ENCODE measurements at places on chromosomes 3 and 15.
A peak's percentile ranks its signal among the peaks of the same experiment; 100 is the strongest.

DNA sequence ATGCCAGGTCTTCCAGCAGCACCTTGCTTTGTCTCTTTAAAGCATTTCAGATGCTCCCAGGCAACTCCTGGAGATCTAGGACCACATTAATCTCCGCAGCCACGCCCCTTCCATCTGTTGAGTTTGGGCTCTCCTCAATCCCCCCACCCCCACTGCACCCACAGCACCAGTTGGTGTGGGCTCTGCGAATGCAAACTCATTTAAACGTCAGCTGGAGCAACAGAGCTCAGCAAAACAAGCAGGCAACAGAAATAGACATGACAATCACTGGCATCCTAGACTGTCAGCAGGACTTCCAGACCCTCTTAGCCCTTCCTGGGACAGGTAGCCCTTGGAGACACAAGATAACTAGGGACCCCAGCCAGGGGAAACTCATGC, 106.9 kb downstream of the LSM3 start:
- no peak for DNase-seq

GRCh38 chr3:118791246-118791645, 243.4 kb downstream of the IGSF11 start:
- no peak for DNase-seq

DNA sequence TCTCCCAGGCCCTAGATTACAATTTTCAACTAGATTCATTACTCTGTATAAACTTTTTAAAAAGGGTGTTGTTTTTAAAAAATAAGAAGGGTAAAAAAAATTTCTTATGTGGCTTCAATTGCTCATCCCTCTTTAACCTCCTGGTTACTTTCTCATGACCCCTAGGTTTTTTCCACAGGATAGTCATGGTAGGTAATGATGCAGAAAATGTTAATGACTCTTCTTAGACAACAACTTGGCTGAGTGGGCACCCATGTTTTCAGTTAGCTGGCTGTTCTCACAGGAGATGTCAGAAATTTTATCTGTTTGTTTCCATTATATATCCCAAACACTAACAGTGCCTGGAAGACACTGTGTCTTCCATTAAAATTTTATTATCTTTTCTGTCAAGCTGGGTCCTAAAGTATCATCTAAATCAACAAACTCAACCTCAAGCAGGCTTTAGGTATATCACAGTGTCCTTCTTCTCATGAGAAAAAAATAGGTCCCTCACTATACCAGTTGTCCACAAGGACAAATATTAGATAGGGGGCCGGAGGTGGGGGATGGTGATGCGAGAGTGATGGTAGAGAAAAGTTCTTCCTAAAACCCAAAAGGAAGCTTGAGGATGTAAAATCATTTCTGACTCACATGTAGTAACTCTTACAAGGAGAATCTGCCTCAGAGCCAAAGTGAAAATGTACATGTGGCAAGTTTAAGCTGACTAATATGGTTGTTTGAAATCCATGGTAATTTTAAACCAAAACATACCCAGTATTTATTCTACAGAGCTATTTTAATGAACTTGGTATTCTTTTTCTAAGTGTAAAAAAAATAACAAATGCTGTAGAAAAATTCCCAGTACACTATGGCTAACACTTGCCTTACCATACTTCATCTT, 43.3 kb downstream of the PLOD2 start:
- no peak for DNase-seq

- no peak for DNase-seq
Measured at GRCh38 chr15:50876260-50876988, 32.1 kb upstream of the AP4E1 start.

DNA sequence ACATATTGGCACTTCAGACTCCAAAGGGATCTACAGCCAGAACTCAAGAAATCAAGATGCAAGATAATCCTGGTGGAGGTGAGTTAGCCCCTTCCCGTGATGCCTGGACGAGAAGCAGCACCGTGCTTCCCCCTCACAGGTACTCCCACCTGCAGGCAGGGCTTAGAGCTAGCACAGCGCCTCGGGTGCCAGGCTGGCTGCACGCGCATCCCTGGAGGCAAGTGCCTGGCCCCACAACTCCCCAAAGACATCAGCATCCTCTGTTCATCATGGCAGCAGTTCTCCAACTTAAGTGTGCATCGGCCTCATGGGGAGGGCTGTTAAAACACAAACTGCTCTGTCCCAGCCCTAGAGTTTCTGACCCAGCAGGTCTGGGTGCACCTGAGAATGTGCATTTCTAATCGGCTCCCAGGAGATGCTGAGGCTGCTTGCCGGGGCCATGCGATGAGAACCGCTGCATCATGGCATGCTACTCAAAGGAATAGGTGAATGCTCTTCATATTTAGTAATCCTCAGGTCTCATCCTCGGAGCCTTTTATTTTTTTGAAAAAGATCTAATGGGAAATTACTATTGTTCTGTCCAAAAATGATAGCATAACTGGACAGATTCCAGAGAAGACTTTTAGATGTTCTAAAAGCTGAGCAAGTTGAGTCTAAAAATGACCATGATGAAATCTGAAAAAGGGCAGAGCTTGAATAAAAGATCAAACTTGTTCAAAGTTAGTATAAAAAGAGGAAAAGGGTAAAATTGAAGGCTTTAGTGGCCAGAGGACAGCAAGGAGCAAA, 244.2 kb downstream of the ADAMTS17 start:
- DNase-seq = no peak

- DNase-seq = no peak
Measured at GRCh38 chr3:119500901-119501300, 2.6 kb downstream of the TIMMDC1 start.

- DNase-seq = no peak
Measured at GRCh38 chr15:31802761-31803160, 227.6 kb upstream of the CHRNA7 start.

DNA sequence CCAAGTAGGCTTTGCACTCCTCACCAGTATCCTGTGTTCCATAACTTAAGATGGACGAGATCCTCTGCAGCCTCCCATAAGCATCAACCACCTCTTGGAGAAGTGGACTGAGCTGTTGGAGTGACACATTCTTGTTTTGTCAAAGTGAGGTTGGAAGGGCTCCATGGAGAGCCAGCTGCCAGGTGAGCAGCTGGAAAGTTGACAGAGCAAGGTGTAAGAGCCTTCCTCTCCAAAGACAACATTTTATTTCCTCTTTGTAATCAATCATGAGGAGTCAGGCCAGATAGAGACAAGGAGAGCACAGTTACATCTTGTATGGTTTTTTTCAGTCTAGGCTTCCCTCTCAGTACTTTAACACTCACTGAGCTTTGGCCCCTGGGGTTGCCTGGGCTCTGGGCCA, 5.1 kb downstream of the ABI3BP start:
- DNase-seq = no peak

GRCh38 chr15:64813075-64813474, 12.4 kb downstream of the PIF1 start:
- DNase-seq = no peak

DNA sequence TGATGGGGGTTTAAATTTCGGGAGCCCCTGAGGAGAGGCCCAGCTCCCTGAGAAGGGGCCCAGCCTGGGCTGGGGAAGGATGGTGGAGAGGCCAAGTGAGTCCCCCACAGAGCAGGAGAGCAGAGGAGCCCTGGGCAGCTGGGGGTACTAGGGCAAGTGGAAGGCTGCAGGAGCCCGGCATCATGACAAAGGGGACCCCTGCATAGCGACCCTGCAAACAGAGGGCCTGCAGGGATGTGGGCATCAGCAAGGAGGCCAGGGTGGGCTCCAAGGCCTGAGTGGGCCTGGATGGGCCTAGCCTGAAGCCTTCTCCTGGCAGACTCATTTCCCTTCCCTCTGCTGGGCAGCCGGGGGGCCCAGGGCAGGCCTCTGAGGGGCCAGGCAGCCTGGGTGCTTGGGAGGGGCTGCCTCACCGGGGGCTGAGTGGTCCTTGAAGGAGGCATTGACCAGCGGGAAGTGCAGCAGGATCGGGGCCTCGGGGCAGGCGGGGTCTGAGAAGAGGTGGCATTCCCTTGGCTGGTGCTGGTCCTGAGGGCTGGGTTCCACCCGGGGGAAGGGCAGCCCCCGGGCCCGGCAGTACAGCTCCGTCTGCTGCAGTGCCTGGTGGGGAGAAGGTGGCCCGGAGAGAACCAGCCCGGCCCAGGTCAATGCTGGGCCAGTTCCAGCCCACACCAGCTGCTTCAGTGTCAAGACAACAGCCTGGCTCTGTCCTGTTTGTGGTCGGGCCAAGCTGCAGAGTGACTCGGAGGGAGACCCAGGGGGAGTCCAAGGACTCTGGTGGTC, 24.7 kb downstream of the PLA2G4D start:
- DNase-seq = no peak

DNA sequence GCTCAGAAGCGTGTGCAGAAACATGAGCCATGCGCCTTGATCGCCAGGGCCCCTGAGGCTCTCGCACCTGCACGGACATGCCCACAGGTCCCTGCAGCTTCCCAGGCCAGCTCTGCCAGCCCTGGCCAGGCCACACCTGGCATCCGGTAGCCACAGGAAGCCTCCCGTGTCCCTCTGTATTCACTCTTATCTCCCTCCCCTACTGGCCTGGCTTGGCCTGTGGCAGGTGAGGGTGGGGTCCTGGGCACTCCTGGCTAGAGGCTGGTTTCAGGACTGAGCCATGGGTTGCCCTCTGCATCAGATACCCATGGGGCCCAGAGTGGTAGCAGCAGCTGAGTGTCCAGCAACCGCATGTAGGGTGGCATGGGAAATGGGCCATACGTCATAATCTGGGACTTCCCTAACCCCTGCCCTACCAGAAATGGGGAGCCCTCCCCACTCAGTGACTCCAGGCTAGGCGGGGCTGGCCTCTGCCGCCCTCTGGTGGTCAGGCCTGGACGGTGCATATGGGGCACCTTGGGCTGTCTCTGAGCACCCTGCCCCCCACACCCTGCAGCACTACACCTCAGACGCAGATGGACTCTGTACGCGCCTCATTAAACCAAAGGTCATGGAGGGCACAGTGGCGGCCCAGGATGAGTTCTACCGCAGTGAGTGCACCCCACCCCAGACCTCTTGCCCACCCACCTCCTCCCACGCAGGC, 12.6 kb upstream of the LMAN1L start:
- DNase-seq = peak; percentile 77

- DNase-seq = no peak
Measured at GRCh38 chr15:82875411-82876003, 66.1 kb downstream of the WHAMM start.

DNA sequence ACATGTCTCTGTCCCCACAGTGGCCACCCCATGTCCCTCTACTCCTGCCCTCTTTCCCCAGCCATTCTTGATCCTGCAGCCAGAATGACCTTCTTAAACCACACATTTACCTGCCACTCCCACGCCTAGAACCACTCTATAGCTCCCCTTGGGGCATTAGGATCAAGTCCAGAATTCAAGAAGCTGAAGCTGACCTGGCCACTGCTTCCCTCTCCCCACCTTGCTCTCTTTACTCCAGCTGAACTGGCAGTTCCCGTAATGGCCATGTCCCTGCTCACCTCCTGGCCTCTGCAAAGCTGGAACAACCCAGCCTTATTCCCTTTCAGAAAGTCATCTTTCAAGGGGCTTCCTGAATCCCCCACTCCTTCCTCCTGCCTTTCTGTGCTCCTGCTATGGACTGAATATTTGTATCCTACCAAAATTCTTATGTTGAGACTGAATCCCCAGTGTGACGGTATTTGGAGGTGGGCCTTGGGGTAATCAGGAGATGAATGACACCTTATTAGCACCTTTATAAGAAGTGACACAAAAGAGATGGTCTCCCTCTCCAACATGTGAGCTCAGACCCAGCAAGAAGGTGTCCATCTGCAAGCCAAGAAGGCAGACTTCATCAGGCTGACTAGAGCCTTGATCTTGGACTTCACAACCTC, 3.8 kb downstream of the CSRNP1 start:
- no peak for DNase-seq

GRCh38 chr3:161336661-161337060, 34.7 kb downstream of the SPTSSB start:
- DNase-seq = no peak

DNA sequence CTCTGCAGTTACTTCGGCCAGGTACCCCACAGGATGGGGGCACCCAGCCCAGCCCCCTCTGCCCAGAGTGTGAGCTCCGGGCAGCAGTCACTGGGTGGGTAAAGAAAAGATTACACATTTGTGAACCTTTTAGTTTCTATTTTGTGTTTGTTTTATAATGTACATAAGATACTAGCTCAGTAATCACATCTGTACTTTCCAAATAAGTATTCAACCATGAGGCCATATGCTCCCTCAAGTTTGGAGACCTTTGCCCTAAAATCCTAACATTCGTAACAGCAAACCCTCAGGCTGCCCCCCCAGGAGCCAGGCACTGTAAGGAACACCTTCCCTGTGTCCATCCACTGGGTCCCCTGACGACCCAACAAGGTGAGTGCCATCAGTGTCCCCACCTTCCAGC, 68.3 kb upstream of the SLC6A6 start:
- DNase-seq = no peak

DNA sequence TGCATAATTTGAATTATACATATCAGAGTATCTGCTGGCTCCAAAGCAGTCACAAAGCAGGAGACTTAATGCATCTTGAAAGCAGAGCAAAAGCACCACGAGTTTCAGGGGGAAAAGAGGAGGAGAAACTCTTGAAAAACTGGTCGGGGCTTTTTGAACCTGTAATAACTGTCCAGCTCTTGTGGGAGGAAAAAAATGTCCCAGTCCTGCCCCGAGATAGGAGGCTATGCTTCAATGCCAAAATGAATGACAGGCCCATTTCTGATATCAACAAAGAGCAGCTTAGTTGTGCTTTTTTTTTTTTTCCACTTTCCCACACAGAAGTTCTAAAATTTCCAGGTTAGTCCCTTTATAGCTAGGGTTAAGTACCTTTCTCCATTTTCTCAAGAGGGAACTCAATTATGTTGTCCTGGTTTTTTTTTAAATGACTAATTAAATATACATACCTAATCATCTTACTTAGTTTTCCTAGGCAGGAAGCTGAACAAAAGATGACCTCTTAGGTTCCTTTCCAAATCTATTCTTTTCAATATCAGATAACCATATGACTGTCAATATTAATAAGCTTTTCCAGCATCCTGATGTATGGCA, 120.2 kb downstream of the TFDP2 start:
- no peak for DNase-seq

DNA sequence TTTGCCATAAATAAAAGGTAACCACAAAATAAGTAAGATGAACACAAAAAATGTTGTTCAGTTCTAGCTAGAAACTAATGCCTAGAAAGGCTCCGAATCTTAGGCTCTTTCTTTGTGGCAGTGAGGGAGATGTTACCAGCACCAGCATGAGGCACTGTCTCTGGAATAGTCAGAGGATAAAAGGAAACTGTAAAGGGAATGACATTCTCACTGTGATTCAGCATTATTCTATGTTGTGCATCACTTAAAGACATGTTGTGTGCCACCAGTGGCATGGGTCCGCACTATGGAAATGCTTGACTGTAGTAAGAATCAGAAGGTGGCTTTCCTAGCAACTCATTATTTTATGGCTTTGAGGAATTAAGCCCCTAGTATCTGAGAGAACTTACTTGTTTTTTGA, 70.8 kb downstream of the SEC22A start:
- DNase-seq = no peak

GRCh38 chr15:31098953-31099740, 2.4 kb downstream of the TRPM1 start:
- DNase-seq = no peak

GRCh38 chr3:160860346-160860745, 104.3 kb downstream of the PPM1L start:
- no peak for DNase-seq

- no peak for DNase-seq
Measured at GRCh38 chr3:22542311-22542710, 660.8 kb upstream of the UBE2E2 start.

- no peak for DNase-seq
Measured at GRCh38 chr15:83565553-83566159, 88.3 kb upstream of the ADAMTSL3 start.

All from stimulated activated CD8-positive, alpha-beta memory T cell treated with anti-CD3 and anti-CD28 coated beads, Interleukin-15, amount 100 ng/mL, for 48 hours (primary cell).